Ovary (tissue), 10 donors: ENCODE measurements at places on chromosomes 2 and 18. TPM values are rescaled to one million over a fixed set of nuclear protein-coding genes. Genes with fewer than 3 reads are reported as not detected.

- peak overlapping the region; percentile 88 for H3K27ac ChIP-seq
- H3K4me1 ChIP-seq, result peaks cover 17% of the 10 kb centered on the region
- no peak overlapping the region for H3K4me3 ChIP-seq
- peak; percentile 93 for DNase-seq
- no peaks in the 10 kb centered on the region for H3K36me3 ChIP-seq
These were observed 72.3 kb downstream of the IL1R2 start for GRCh38 chr2:102063941-102064678.

The RND3 gene
- total RNA-seq, result 23.0 TPM

The ANO7 gene
- 1.1 TPM for total RNA-seq

DNA sequence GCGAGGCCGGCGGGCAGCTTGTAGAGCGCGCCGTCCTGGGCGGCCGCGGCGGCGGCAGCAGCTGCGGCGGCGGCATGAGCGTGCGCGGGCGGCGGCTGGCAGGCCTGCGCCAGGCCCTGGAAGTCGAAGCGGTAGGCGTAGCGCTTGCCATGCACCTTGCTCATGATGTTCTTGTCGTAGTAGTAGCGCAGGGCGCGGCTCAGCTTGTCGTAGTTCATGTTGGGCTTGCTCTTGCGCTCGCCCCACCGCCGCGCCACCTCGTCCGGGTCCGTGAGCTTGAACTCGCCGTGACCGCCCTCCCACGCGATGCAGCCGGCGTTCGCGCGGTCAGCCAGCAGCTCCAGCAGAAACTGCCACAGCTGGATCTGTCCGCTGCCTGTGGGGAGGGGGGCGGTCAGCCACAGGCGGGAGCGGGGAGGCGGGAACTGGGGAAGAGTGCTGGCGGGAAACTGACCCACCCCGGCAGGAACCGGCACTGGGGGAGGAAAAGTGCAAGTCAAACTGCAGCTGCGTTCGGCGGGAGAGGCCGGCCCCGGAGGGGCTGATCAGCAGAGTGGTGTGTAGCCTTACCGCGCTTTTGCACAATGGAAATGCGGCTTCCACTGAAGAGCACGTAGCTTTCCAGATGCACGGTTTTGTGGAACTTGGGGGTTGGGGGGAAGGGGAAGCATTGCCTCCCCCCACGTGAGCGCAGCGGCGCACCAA lies 3.0 kb downstream of the FEV start:
- DNase-seq, result peak; percentile 35
- H3K4me3 ChIP-seq, result peak overlapping the region; percentile 29
- H3K4me1 ChIP-seq, result peaks cover 15% of the 10 kb centered on the region
- peaks cover 3% of the 10 kb centered on the region for H3K27me3 ChIP-seq

DNA sequence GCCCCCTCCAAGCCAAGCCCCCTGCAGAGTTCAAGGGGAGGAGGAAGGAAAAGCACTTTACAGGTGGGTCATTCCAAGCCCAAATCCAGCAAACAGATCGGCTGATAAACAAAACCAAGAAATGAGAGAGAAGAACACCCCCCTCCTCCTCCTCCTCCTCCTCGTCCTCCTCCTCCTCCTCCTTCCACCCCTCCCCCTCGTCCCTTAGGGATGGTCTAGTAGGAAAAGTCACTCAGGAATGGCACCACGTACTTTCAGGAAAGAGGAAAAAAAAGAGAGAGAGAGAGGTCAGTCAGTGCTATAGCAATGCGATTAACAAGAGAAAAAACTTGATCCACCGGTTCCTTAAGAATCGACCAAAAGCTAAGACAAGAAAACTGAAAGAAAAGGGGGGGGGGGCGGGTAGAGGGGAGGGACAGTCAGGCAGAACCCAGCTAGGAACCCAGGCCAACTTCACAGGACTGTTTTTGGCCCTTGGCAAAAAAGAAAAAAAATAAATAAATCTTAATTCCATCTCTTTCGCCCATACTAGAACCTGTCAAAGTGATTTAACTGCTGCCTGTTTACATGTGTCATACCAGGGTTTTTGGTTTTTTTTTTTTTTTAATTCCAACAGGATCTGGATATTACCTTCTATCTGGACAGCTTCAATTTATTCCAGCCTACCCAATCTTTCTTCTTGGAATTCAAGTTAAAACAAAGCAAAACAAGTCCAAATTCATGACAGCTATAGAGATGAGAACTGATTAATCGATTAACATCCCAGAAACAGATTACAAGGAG lies 906 bp downstream of the IKZF2 start:
- H3K27ac ChIP-seq, result no peak overlapping the region
- no peaks in the 10 kb centered on the region for H3K4me1 ChIP-seq
- no peaks in the 10 kb centered on the region for H3K36me3 ChIP-seq
- peak overlapping the region; percentile 94 for H3K4me3 ChIP-seq
